Cortex of kidney (tissue), 1 donor: ENCODE measurements at places on chromosomes 13 and 19.

DNA sequence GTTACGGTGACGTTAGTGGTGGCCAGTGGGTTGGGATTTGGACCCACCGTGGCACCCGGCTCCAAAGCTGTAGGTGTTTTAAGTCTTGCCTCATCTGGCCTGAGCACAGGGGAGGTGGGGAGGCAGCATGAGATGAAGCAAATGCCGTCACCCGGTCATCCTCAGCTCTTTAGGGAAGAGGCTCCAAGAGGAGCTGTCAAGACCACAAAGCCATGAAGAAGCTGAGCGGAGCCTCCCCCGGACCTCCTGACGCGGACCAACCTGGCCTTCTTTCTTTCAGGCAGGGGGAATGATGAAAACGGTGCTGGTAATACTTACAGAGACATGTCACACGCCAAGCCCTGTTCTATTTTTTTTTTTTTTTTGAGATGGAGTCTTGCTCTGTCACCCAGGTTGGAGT is 7.4 kb downstream of the ACTMAP start:
- DNase-seq: no peak

DNA sequence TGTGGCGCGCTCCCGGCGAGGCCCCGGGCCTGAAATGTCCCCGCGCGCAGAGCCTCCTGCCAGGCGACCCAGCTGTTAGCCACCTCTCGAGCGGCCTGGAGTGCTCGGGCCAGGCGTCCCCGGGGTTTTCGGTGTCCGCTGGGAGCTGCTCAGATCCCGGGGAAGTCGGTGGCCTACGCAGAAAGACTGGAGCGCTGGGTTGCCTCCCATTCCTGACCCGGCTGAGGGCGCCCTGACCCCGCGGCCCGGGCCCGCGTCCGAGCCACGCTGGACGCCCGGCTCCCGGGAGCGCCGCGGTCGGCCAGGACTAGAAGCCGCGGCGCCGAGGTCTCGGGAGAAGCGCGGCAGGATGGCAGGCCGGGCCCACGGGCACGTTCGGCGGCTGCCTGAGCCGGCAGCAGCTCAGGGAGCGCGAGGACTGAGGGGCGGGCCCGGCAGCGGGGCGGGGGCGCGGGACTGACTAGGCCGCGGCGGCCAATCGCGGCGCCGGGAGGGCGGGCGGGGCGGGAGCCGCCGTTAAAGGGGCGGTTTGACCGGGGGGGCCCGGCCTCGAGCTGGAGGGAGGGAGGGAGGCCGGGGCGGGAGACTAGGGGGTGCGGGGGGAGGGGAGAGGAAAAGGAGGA is 1.3 kb upstream of the ZIC2 start:
- no peak for DNase-seq

GRCh38 chr13:94261163-94261562 is 218.3 kb downstream of the DCT start:
- no peak for DNase-seq

GRCh38 chr13:76942363-76942762 is 5.9 kb upstream of the ACOD1 start:
- no peak for DNase-seq

DNA sequence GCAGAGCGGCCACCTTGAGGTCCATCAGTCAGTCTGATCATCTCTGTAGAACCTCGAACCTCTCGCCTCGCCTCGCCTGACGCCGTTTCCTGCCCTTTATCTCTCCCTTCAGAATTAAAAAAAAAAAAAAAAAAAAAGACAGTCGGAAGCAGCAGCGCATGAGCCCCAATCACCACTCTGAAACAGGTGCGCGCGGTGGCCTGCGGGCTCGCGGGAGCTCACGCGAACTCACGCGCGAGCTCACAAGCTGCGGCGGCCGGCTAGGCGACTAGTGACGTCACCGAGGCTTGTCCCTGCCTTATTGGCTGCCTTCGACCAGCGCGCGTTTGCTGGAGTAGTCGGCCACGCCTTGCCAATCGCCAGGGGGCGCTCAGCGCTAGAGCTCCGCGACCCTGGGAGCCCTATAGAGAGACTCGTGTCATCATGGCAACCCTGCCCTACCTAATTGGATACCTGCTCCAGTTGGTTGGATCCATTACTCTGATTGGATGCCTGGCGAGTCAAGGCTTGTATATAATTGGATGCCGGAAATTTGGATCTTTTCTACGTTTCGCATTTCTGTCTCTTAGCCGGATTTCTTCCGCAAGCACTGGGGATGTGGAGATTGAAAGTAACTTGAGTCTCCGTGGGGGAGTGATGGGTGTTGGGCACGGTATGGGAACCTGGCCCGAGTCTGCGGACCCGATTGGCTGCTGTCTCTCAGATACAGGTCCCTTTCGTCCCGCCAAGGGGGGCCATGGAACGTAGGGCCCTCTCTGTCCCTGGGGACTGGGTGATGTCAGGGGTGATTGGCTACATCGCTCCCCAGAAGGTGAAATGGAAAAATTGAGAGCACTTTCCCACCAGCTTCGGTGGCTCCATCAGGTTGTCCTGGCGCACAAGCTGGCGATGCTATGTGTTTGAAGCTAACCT is 31.6 kb downstream of the SYT3 start:
- no peak for DNase-seq

DNA sequence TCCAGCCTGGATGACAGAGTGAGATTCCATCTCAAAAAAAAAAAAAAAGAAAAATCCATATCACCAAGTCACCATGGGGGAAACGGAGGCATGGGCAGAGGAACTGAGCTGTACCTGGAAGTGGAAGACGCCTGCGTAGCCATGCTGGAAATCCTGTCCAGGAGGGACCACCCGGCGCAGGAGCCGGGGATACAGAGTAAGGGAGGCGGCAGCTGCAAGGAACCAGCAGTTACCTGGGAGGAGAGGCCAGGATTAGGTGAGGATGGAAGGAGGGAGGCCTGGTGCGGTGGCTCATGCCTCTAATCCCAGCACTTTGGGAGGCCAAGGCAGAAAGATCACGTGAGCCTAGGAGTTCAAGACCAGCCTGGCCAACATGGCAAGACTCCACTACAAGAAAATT is 2.0 kb downstream of the CAPN12 start:
- DNase-seq: no peak

DNA sequence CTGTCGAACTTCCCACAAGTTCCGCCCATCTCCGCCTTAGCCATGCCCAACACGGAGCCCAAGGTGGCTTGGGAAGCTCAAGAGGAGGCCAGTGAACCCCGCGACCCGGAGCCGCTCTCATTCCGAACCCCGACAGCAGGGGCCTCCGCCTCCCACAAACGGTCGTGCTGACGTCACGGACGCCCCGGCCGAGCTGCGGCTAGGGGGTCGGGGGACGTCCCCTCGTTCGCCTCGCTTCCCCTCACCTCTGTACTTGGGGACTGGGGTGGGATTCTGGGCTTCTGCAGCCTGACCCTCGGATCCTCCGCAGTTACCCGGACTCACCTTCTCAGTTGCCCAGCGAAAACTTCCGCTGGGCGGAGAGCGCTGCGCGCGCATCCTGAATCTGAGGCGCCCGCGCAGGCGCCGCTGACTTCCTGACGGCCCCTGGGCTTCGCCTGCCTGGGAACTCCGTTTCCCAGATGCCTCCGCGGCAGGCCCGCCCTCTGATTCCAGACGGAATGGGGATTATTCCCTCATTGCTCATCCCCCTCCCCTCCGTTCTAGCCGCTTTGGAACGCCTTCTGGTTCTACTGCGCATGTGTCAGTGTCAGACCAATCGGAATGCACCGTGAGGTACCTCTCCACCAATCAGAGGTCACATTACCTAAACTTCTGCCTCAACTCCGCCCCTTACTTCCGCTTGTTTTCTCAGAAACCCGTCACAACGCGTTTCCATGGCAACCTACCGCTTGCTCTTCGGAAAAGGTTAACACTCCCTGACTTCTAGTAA is at the start of gene VRK3:
Gene VRK3 (minus strand): TSS at position 351 of the 772 bp plus-strand sequence. CDS start 9,210 bp downstream, outside the sequence.
- peak; percentile 69 for DNase-seq

GRCh38 chr19:13087795-13088537 is 14.7 kb downstream of the LYL1 start:
- DNase-seq: no peak

- no peak for DNase-seq
Observed at GRCh38 chr19:5966215-5966614, 11.7 kb downstream of the RANBP3 start.
